ENCODE measurements at places on chromosomes 11 and 22. TPM values are rescaled to one million over a fixed set of nuclear protein-coding genes. Genes with fewer than 3 reads are reported as not detected.

GRCh38 chr11:37406651-37407050 is 808.6 kb upstream of the RAG2 start:
- no peak for DNase-seq

The MRGPRX3 gene
- total RNA-seq, result not detected

GRCh38 chr11:119481667-119482400 is 58.9 kb upstream of the THY1 start:
- no peak for DNase-seq

- DNase-seq, result no peak
Observed at GRCh38 chr11:35548925-35549561, 23.6 kb upstream of the PAMR1 start.

- no peak for DNase-seq
Observed at GRCh38 chr22:37057796-37058510, 6.4 kb downstream of the KCTD17 start.
